ENCODE measurements at places on chromosomes 5 and 9.

DNA sequence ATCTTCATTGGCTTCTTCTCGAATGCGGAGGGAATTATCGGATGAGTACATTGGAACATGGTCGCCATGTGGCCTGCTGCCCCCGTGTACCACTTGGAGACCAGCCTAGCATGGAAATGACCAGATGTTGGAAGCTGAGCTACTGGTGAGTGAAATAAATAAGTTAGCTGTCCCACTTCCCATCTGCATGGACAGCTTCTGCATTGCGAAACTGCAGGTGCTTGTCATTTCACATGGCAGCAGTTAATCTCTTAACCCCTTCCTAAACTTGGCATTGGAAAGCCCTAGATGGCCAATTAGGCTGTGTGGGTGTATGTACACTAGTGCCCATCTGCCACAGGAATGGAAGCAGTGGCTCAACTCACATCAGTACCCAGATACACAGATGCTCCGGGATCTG, 246.6 kb upstream of the IL12B start:
- no peaks in the 10 kb centered on the region for H3K4me1 ChIP-seq
- H3K36me3 ChIP-seq: no peaks in the 10 kb centered on the region
- H3K27ac ChIP-seq: no peak overlapping the region
- H3K4me3 ChIP-seq: no peak overlapping the region

DNA sequence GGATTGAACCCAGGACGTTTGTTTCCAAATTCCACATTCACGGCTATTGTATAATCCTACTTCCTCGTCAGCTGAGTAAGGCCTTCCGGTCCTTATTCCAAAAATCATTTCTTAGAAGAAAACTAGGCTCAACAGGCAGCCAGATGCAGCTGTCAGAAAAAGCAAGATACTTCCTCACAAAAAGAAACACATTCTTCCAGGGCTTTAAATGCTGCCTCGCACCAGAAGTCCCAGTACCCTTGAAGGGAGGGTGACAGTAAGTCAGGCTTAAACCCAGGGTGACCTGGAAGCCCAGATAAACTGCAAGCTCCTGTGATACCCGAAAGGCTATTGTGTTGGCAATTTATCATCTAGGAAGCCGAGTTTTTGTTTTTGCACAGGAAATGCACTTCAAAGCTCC, 414.0 kb downstream of the NFIB start:
- no peaks in the 10 kb centered on the region for H3K27me3 ChIP-seq
- H3K4me3 ChIP-seq: no peak overlapping the region
- peaks cover 76% of the 10 kb centered on the region for H3K4me1 ChIP-seq

DNA sequence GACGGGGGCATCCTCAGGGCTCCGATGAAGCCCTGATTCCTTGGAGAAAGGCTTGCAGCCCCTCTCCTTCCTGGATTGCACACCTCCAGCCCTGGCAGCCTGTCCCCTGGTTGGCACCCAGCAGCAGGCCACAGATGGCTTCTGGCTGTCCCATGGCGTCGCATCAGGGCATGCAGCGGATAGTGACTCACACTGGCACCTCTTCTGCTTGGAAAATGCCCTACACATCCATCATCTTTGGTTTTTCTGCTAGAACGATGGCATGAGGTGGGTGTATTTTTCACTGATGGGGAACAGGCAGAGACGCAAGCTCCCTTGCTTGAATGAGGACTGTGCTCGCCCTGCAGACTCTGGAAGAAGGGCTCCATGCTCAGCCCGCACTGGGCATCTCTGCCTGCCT, 23.2 kb upstream of the IER5L start:
- H3K4me3 ChIP-seq: no peak overlapping the region
- peaks cover 20% of the 10 kb centered on the region for H3K4me1 ChIP-seq
- H3K27ac ChIP-seq: no peak overlapping the region
- no peaks in the 10 kb centered on the region for H3K36me3 ChIP-seq

- no peaks in the 10 kb centered on the region for H3K27me3 ChIP-seq
- H3K4me1 ChIP-seq: peaks cover 24% of the 10 kb centered on the region
- H3K4me3 ChIP-seq: no peak overlapping the region
- H3K27ac ChIP-seq: peak overlapping the region; percentile 3
These were observed 183.5 kb downstream of the ROR2 start for GRCh38 chr9:91766315-91767069.

DNA sequence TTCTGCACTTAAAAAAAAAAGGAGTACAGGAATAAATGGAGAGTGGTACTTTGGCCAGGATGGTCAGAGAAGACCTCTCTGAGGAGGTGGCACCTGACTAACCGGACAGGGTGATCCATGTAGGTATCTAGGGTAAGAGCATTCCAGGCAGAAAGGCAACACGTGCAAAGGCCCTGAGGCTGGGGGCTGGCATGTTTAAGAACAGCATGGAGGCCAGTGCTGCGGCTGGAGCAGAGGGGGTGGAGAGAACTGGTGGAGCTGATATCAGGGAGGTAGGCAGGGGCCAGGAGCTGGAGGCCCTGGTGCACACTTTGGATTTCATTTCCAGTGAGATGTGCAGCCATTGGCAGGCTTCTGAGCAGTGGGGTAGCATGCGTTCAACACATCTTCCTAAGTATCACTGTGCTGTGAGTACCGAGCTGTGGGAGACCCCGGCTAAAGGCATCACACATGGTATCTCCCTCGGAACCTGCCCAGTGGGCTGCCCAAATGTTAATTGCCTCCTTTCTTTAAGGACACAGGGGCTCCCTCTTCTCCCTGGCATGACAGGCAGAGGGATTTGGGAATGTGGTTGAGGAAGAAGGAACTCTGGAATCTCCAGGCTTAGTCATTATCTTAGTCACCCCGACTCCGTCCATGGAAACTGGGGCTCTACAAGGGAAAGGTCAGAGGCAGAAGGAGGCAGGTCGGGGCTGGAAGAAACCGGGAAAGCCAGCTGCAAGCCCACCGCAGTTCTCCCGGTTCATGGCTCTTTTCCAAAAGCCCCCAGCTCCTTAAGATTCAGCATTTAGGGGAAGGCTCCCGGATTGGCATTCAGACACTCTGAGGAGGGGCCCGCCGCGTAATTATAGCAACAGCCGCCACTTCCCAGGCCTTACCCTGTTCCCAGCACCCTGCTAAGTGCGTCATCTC, 18.6 kb downstream of the SLC6A7 start:
- H3K4me1 ChIP-seq: peaks cover 14% of the 10 kb centered on the region
- H3K27ac ChIP-seq: no peak overlapping the region
- DNase-seq: no peak
- H3K4me3 ChIP-seq: no peak overlapping the region
- no peaks in the 10 kb centered on the region for H3K36me3 ChIP-seq
- no peaks in the 10 kb centered on the region for H3K27me3 ChIP-seq

- no peak overlapping the region for H3K27ac ChIP-seq
- peaks cover 6% of the 10 kb centered on the region for H3K36me3 ChIP-seq
- peaks cover 10% of the 10 kb centered on the region for H3K4me1 ChIP-seq
- DNase-seq: peak; percentile 33
- H3K4me3 ChIP-seq: no peak overlapping the region
These were observed 113.0 kb upstream of the IER5L start for GRCh38 chr9:129291041-129291501.

DNA sequence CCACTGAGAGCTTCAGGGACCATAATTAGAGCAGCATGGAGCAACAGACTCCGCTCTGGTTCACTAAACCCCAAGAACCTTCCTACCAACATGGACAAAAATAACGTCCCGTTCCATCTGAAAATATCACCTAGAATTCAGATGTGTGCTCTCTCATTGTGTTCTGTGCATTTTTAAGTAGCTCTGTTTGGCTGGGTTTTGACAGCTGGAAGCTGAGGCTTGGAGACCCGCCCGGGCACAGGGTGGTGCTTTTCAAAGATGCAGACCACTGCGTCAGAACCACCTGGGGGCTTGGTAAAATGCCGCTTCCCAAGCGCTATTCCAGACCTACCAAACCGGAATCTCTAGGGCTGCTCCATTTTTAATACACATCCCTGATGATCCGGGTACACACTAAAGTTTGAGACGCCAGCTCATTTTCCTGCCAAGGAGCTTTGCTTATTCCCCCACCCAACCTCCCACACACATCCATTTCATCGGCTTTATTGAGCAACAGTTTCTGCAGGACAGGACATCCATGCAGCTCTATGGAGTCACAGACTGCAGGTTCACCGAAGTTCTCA, 104.8 kb downstream of the GABBR2 start:
- no peaks in the 10 kb centered on the region for H3K4me1 ChIP-seq
- DNase-seq: no peak
- H3K27ac ChIP-seq: no peak overlapping the region
- peaks cover 5% of the 10 kb centered on the region for H3K27me3 ChIP-seq
- no peak overlapping the region for H3K4me3 ChIP-seq

- peak within 1 kb of the TSS; percentile 86 for H3K4me3 ChIP-seq
- H3K36me3 ChIP-seq: no peaks in the 10 kb centered on the region
- H3K27ac ChIP-seq: peak within 1 kb of the TSS; percentile 95
- no peaks in the 10 kb centered on the region for H3K27me3 ChIP-seq
- no peak for DNase-seq
- peaks cover 44% of the 10 kb centered on the region for H3K4me1 ChIP-seq
These were observed at the start of gene FER for GRCh38 chr5:108747774-108748400. FER (plus strand) TSS chr5:108747897; CDS start chr5:108798183, 50,286 bp downstream.

DNA sequence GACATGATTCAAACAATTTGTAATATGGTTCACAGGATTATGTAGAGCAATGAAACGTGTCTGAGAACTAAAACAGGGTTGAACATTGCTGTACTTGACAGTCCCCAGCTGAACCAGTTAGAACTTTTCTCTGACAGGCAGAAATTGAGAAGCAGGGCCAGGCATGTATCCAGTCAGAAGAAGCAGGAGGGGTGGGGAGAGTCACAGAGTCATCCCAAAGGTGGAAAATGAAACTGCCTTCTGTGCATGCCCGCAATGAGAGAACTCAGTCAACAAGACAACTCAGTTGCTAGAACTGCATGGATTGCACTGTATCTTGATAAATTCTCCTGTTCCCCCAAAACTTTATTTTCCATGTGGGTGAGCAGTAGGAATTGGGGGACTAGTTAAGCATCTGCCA, 72.9 kb upstream of the PRLR start:
- H3K4me1 ChIP-seq: peaks cover 5% of the 10 kb centered on the region
- no peak overlapping the region for H3K4me3 ChIP-seq
- no peaks in the 10 kb centered on the region for H3K36me3 ChIP-seq
- H3K27me3 ChIP-seq: no peaks in the 10 kb centered on the region
- no peak overlapping the region for H3K27ac ChIP-seq

- H3K36me3 ChIP-seq: no peaks in the 10 kb centered on the region
- no peak overlapping the region for H3K4me3 ChIP-seq
- DNase-seq: no peak
- H3K27ac ChIP-seq: peak overlapping the region; percentile 55
- H3K4me1 ChIP-seq: peaks cover 47% of the 10 kb centered on the region
These were observed 69.9 kb upstream of the PLPP1 start for GRCh38 chr5:55604611-55605067.

DNA sequence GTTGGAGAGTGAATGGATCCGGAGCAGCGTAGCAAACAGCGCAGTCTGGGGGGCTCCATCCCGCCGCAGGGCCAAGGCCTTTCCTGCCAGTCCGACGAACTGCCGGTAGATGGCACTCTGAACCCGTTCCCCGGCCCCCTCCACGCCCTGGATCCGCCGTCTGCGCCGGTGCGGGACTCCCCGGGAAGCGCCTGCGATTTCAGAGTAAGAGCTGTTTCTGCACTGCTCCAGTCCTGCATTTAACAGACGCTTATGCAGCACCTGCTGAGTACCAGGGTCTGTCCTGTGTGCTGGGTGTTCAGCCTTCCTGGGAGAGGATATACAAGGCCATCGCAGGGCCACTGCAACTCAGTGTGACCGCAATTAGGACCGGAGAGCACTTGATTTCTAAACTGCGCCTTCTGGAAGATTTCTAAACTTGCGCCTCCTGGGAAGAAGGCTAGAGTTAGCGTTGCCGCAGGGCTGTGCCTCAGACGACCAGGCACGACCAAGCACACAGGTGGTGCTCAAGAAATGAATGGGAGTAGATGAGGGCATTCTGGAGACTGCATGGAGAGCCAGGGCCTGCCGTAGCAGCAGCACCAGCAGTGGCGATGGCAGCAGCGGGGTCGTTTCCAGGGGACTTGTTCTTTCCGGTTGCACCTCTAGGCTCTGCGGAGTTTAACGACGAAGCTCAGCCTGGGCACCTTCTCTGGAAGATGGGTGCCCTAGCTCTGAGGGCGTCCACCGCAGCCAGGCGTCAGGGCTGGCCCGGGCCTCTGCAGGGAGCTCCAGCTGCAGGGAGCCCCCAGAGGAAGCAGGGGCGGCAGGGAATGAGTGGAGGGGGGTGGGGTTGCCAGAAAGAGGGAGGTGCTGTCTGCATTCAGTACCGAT, 14.3 kb upstream of the TIFAB start:
- peaks cover 92% of the 10 kb centered on the region for H3K27me3 ChIP-seq
- peak; percentile 77 for DNase-seq
- H3K36me3 ChIP-seq: no peaks in the 10 kb centered on the region
- peaks cover 11% of the 10 kb centered on the region for H3K4me1 ChIP-seq
